ENCODE measurements at places on chromosomes 1 and 21.

DNA sequence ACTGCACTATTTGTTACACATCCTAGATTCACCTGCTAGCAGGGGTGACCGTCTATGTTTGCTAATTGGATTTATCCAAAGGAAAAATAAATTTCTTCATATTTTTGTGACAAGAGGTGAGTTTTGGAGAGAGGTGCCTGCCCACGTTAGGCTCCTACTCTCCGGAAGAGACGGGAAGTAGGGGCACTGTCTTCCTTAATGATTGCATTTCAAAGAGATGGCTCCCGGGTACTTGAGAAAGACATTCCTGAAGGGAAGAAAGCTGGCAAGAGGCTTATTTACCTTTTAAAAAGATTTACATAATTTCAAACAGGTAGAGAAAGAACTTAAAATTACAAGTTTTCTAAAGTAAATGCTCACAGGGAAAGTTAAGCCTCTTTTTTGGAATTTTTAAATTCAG, 18.7 kb upstream of the IL19 start:
- DNase-seq, result no peak

- no peak for DNase-seq
Observed at GRCh38 chr1:205170532-205171269, 40.8 kb downstream of the DSTYK start.

- no peak for DNase-seq
Observed at GRCh38 chr1:59739111-59739510, 75.6 kb upstream of the HOOK1 start.

- DNase-seq, result peak; percentile 54
Observed at GRCh38 chr1:24149866-24150233, 6.9 kb upstream of the IL22RA1 start.

DNA sequence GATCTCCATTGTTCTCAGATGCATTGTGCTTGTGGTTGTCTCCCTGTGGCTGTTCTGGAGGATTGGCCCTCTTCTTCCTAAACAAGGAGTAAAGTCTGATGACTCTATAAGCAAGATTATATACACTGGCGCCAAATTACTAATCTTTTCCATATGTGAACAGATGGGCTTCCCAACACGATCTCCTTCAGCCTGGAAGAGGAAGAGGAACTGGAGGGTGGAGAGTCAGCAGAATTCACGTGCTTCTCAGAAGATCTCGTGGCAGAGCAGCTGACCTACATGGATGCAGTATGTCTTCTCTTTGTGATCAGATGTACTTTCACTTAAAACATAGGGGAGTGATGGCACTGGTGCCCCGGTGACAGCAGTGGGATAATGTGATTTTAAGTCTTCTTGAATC, 78.7 kb downstream of the RGL1 start:
- DNase-seq, result peak; percentile 80

GRCh38 chr21:36854391-36854790, 112.1 kb downstream of the HLCS start:
- DNase-seq, result peak; percentile 47

DNA sequence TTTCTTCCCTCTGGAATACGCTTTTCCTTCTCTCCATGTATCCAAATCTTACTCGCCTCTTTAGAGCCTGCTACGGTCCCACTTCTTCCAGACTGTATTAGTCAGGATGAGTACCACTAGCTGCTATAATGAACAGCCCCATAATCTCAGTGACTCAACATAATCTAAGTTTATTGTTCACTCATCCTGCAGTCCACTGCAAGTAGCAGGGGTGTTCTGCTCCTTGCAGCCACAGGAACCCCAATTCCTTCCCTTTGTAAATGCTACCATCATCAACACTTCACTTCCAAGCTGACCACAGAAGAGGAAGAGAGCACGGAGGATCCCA, 18.1 kb upstream of the LDLRAP1 start:
- DNase-seq, result no peak

GRCh38 chr1:63368131-63368530, 704 bp downstream of the ALG6 start:
- DNase-seq, result no peak

- no peak for DNase-seq
Observed at GRCh38 chr1:184298440-184299405, 88.1 kb upstream of the C1orf21 start.

DNA sequence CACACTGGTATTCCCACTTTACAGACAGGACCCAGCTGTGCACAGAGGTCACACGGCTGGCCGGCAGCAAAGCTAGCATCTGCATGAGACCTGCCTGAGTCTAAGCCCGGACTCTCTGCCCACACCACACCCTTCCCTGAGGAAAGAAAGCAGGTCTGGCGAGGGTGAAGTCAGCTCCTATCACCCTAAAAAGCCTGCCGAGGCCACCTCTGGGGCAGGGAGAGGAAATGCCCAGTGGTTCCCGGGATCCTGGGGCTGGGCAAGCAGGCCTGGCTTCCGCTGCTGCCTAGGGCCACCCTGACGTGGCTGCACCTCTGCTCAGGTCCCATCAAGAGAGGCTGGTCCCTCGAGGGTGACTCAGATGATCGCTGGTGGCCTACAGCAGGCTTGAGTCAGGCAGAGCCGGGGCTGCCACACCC, 42.2 kb downstream of the RAP1GAP start:
- DNase-seq, result no peak

GRCh38 chr1:15975358-15975804, 520 bp downstream of the ZBTB17 start:
- peak; percentile 83 for DNase-seq

DNA sequence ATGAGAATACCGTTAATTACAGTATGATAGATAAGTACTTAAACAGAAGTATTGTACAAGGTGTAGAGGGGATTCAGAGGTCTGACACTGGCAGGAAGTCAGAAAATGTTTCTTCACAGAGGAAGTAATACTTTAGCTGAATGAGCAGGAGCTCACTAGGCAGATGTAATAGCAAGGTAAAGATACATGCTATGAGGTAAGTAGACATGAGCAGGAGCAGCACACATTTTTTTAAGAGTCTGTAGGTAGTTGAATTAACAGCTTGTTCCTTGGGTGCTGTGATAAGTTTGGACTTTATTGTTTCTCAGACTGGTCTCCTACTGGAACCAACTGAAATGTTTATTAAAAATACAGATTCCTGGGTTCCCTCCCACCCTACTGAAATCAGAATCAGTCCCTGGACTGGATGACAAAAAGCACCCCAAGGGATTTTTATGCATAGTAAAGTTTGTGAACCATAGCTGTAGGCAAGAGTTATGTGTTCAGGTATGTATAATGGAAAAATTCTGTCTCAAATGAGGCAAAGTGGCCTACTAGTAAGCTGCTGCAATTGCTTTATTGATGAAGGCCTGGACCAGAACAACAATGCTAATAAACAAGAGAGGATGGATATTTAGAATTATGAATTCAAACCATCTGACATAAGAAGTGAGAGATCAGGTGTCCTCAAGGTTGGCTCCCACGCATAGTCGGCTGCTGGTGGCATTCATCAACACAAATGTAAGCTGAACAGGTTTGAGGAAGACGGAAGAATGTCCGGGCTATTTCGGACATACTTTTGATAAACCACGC, 902 bp downstream of the AP4B1 start:
- DNase-seq, result no peak

DNA sequence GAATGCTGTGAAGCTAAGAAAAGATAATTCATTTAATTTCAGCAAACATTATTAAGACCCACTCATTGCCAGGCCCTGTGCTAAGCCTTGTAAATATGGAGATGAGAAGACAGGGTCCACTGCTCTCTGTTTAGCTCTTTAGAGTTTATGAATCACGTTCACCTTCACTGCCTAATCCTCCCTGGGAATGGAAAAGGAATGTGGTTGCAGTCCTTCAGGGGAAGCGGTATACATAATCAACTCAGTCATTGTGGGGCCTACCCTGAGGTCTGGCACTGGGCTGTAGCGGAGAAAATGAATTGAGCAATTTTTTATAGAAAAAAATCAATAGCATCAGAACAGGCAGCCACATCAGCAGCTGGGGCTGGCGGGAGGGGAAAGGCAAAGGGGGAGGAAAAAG, 412.1 kb upstream of the NFIA start:
- DNase-seq, result no peak

DNA sequence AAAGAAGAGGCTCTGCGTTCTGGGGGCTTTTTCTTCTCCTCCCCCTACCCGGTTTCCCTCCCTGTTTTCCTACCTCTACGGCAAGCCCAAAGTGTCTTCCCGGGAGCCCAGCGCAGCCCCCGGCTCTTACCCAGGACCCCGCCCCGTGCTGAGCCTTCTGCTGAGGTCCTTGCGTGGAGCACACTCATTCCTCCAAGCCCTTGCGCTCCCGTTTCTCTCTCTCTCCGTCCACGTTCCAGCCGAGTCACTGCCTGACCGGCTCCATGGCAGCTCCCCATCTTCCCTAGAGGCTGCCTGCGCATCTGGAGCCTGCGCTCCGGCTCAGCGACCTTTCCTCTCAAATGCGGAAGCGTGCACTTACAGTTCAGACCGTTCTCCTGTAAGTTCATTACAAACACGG, 24.9 kb upstream of the PDXK start:
- no peak for DNase-seq

DNA sequence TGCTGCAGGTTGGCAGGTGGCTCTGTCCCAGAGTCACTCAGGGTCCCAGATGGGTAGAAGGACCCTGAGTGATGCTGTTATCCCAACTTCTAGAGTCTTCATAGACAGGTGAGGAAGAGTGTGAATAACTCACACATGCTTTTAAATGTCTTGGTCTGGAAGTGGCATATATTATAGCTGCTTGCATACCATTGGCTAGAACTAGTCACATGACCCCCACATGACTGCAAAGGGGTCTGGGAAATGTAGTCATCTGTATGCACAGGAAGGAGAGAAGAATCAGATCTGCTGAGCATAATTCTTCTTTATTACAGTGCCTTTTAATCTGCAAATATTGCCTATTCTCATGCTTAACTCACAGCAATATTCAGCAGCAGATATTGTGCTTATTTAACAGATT, 28.2 kb upstream of the KLHDC7A start:
- DNase-seq, result peak; percentile 24

GRCh38 chr1:26112407-26112775, 767 bp downstream of the PDIK1L start:
- peak; percentile 61 for DNase-seq

DNA sequence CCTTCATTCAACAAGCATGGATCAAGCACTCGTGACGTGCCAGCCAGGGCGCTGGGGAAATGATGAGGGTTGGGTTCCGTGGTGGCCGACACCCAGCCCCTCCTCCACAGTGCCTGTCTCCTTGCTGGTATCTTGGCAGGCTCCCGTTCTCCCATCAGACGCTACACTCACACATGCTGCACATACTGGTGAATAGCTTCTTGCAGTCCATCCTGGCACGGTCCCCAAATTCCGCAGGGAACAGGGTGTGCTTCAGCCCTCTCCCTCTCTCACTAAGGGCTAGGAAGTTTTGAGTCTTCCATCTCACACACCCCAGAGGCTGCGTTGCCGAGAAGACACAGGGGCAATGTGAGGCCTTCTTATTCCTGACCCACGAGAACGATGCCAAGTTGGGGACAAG, 10.1 kb upstream of the MEF2D start:
- DNase-seq, result no peak

- DNase-seq, result no peak
Observed at GRCh38 chr1:40743860-40744259, 39.7 kb upstream of the KCNQ4 start.

DNA sequence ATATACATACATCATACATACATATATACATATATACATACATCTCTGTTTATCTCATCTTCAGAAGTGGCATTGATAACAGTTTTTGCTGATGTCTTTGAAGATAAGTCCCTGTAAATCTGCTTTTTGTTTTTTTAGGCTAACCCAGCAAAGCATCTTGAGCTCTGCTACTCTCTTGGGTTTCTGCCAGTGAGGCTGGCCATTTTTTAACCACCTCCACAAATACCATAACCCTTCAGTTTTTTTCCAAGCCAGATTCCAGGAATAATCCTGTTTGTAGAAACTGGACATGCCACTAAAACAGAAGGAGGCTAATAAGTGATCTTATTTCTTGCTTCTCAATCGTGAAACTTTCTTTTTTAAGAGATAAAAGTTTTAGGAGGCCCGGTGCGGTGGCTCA, 21.6 kb downstream of the SDHC start:
- DNase-seq, result no peak

GRCh38 chr1:178723546-178723945, 1.5 kb upstream of the RALGPS2 start:
- DNase-seq, result no peak

DNA sequence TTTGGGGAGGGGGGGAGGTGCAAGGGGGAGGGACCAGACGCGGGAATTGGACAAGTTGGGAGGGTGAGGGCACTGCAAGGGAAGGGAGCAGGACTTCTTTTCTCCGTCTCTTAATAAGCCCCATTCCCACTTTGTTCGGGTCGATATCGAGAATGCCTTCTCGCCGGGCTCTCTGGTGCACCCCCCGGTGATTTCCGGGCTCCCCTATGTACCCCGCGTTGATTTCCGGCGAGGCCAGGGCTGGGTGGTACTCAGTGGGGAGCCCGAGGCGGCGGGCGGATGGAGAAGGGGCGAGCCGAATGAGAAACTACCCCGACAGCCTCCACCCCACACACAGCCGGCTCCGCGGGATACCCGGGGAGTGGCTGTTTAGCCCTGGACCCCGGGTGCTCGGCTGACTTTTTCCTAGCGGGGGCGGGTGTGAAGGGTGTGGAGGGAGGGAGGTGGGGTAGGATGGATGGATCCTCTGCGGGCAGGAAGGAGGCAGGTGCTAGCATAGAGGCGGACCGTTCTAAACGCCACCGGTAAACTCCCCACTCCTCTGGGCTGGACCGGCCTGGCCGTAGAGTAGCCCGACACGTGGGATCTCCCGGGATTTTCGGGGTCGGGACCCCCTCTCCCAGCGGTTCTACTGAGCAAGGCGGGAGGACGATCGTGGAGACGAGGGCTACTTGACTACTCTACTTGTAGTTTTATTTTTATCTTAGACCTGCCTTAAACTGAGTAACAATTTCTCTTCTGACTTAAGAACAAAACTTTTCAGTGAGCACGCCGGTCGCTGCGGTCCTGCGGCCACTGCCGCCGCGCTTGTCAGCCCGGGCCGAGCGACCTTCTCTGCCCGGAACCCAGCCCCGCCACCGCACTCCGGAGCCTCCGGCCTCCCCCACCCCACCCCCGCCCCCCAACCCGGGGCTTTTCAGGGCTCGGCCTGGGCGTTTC, 1.0 kb downstream of the RNF220 start:
- no peak for DNase-seq

- DNase-seq, result no peak
Observed at GRCh38 chr1:238458899-238459298, 568.2 kb upstream of the ZP4 start.

GRCh38 chr1:174812656-174813055, 187.1 kb upstream of the CACYBP start:
- no peak for DNase-seq
